Kidney epithelial cell (primary cell): ENCODE measurements at places on chromosomes 3 and 15.

- DNase-seq, result no peak
Observed at GRCh38 chr15:30923429-30923828, 19.7 kb downstream of the FAN1 start.

DNA sequence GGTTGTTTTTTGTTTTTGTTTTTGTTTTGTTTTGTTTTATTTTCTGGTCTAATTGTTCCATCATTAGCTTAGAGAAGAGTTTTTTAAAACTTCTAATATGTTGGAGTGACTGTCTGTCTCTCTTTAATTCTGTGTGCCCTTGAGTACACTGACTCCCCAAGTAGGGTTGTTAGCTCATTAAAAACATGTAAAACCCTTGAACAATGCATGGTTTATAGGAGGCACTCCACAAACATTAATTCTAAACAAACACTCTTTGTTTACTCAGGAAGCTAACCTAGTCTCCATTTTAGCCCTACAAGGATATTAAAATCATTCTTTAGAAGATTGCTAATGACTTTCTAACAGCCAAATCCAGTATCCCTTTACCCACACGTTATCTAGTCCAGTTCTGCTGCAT, 100.5 kb downstream of the CGGBP1 start:
- DNase-seq, result no peak

GRCh38 chr15:70526221-70526973, 237.0 kb downstream of the UACA start:
- DNase-seq, result no peak

GRCh38 chr3:50147447-50147846, 7.7 kb upstream of the SEMA3F start:
- no peak for DNase-seq
